ENCODE measurements at places on chromosomes 1 and 21.
A peak's percentile ranks its signal among the peaks of the same experiment; 100 is the strongest.

DNA sequence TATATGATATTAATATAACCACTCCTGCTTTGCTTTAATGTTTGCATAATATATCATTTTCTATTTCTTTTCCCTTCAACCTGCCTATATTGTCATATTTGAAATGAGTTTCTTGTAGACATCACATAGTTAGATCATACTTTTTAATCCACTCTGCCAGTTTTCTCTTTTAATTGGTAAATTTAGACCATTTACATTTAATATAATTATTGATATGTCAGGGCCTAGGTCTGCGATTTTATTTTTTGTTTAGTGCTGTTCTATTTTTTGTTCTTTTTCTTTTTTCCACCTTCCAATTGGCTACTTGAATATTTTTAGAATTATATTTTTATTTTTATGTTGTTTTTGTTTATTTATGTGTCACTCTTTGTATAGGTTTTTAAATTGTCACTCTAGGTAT is 213.3 kb downstream of the C1orf94 start:
- DNase-seq, result no peak

DNA sequence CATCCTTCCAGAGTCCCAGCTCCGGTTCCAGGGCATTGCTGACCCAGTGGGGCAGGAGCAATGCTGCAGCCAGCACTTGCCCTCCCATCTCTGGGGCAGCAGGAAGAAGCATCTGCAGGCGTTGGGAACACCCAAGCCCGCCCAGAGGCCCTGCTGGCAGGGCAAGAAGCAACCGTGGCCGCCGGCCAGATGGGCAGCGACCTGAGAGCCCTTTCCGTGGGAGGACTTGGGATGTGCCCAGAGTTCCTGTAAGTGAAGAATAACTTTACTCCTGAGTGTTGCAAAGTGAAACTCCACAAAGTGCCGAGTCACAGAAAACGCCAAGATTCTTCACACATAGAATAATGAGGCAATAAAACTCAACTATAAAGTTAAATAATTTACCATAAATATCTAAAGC is 46.0 kb downstream of the GRIK3 start:
- peak; percentile 22 for DNase-seq

DNA sequence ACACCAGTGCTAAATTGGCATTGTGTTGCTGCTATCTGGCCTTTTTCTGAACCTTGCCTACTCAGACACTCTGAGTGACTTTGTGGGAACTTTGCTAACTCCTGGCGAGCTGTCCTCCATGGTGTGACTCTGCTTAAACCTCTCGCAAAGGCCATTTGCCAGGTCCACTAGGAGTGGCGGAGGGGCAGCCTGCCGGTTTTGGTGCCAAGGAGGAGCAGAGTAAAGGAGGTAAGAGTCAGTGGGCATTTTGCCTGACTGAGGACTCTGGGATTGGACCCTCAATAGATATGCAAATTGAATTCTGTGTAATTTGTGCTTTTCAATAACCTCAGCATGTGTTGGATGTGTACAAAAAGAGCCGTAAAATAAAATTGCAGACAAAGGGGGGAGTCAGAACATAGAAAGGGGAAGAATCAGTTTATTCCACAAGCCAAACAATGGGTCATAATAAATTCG is 386.6 kb upstream of the NFIA start:
- no peak for DNase-seq

- no peak for DNase-seq
Observed at GRCh38 chr21:33286076-33286475, 19.9 kb downstream of the IL10RB start.

DNA sequence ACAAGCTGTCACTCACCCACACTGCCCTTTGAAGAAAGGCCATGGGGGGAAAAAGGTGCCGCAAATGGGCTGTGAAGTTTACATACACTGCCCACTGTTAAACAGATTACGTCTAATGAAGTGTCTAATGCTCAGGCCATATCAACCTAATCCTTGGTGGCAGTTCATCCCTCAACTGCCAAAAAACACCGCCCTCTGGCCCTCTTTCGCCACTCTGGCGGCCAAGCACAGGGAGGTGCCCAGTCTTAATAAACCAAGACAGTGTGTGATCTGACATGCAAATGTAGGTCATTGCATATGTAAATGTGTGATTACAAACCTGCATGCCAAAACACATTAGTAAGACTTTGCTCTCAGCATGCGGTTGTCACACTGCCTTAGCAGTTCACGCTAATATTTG is 89.5 kb downstream of the NEK7 start:
- DNase-seq, result no peak

DNA sequence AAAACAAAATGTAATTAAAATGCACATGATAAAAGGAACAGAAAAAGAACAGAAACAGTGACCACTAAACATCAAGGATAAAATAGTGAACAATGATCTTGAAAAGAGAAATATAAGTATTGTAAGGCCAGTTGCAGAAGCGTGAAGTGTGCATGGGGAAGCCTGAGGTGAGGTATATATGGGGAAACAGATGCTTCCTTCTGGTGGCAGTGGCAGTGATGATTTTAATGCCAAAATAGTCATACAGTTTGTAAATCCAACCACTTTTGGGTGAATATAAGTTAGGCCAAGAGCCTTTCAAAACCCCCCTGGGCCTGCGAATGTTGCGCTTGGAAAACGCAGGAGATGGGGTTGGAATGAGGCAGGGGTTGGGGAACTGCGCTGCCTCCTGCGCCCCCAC is 27.3 kb downstream of the TTC3 start:
- DNase-seq, result no peak

DNA sequence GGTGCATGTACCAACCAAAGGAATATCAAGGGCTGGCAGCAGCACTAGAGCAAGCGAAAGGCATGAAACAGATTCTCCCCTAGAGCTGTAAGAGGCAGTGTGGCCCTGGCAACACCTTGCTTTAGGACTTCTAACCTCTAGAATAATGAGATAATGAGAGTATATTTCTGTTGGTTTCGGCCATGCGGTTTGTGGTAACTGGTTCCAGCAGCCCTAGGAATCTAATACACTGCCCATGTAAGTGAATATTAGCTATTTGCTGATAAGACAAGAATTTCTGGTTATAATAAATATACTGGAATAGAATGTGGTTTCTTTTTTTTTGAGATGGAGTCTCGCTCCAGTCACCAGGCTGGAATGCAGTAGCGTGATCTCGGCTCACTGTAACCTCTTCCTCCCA is 199.4 kb downstream of the GABPA start:
- DNase-seq, result no peak

- no peak for DNase-seq
Observed at GRCh38 chr1:45957684-45958083, 154.3 kb downstream of the MAST2 start.

GRCh38 chr1:89069951-89070350 is 4.9 kb upstream of the GBP1 start:
- DNase-seq, result no peak

- no peak for DNase-seq
Observed at GRCh38 chr1:67973051-67973450, 77.4 kb downstream of the DIRAS3 start.
